CD4-positive, CD25-positive, alpha-beta regulatory T cell (primary cell): ENCODE measurements at places on chromosomes 7 and 10.

DNA sequence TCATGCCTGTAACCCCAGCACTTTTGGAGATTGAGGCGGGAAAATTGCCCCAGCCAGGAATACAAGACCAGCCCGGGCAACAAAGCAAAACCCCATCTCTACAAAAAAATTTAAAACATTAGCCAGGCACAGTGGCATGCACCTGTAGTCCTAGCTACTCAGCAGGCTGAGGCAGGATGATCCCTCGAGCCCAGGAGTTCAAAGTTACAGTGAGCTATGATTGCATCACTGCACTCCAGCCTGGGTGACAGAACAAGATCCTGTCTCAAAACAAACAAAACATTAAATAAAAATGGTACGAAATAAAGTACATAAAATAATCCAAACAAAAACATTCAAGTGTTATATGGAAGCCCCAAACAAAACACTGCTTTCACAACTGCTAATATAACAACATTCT lies 125.0 kb downstream of the SNX13 start:
- no peak for DNase-seq

DNA sequence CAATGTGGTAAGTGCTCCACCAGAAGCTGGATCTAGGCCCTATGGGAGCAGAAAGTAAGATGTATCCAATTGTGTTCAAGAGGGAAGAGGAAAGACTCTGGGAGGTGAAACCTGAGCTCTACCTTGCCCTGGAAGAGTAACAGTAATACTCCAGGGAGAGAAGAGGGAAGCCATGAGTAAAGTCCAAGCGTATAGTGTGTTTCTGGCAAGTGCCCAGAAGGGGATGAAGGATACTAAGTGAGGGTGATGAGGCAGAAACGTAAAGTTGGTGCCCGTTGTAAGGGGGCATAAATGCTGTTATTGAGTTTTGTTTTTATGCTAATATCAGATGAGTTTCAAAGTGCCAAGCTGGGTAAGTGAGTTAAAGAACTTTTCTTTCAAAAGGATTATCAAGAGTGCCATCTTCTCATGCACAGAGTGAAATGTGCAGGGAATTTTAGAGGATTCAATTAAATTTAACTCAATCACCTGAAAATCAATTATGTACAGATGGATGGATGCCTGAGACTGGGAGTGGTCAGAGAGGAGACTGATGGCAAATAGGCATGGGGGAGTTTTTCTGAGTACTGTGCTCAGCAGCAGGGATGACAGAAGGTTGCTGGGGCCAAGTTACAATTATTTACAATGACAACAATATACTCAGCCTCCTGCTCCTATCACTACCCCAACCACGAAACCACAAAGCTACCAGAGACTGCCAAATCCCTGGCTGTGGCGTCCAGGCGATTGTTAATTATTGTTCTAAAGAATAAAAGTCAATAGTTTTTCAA lies 123.3 kb upstream of the LAMB4 start:
- DNase-seq = no peak

DNA sequence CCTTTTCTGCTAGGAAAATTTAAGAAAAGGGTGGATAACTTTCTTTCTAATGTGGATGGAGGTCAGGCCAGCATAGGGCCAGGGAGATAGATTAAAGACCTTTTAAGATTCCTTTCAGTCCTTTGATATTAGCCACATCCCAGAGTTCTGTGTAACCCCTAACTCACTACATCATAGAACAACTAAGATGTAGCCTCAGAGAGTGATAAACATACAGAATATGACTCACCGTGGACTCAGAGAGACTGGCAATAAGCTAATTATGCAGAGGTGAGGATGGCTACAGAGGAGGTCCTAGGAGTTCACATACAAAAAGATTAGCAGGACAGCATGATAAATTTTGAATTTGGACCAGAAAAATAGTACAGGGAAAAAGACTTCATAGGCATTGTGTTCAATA lies 141.0 kb downstream of the AOAH start:
- no peak for DNase-seq

GRCh38 chr7:7785344-7785973 lies 67.1 kb upstream of the RPA3 start:
- no peak for DNase-seq

GRCh38 chr7:3164380-3164792 lies 120.7 kb upstream of the CARD11 start:
- no peak for DNase-seq

- no peak for DNase-seq
Observed at GRCh38 chr10:86366033-86366901, at the start of gene GRID1. Gene GRID1 (minus strand): TSS chr10:86366795.

DNA sequence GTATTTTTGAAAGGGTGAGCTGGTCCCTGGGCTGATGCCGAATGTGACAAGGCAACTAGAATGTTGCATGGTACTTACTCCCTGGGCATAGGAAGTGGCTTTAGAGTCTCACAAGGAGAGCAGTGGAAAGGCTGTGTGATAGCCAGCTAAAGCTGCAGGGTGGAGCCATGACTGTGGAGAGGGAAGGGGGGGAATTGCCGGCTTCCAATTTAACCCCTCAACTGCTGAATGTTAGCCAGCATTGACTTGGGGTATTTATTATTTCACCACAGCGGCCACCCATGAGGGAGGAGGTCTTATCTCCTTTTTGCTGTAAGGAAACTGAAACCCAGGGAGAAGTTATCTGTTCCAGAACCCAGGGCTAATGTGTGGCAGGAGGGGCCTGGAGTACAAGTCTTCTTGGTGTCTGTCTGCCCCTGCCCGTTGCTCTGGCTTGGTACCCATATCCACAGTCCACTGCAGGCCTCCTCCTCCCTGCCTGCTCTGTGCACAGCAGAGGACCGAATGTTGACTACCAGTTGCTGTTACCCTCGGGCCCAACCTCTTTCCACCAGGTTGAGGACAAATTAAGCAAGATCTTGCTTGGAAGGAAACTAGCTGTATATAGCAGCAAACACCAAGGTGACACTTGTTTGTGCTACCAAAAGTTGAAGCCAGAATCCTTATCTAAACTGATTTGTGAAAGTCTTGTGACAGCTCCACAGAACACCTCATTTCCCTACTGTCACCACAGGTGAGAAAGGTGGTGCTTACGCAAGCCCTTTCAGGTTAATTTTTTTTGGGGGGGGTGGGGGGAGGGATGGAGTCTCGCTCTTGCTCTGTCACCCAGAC lies 37.6 kb downstream of the WBP1L start:
- DNase-seq = no peak

GRCh38 chr10:49560526-49560925 lies 21.6 kb upstream of the ERCC6 start:
- no peak for DNase-seq

DNA sequence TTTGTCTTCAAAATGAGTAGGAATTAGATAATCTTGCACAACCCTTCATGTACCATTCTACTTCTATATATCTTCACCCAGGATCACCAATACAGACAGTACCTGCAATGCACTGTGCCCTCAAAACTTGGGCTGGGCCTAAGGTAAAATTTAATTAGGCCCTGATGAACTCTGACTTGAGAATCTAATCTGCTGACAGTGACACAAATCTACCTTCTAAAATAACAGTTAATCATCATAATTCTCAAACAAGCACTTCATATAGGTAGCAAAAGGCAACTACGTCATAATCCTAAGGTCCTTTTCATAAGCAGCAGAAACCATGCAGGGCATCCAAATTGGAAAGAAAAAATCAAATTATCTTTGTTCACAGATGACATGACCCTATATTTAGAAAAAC lies 4.1 kb downstream of the ZNF25 start:
- DNase-seq = no peak

DNA sequence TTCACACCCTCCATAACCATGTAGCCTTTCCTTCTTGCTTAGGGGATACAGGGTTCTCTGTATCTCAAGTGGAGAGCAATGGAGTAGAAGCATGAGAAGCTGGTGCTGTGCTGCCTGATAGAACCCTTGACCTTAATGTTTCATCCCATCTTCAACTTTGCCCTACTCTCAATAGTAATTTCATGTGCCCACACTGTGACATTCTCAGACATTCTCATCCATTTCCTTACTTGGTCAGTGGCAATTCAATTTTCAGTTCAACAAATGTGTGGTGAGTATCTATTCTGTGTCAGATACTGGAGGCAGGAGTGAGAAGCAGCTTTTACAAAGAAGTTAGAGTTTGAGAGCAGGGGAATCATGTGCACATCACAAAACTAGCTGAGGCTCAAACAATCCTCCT lies 16.1 kb downstream of the STRIP2 start:
- DNase-seq = no peak

GRCh38 chr10:84337199-84337598 lies 8.8 kb downstream of the CCSER2 start:
- DNase-seq = no peak

DNA sequence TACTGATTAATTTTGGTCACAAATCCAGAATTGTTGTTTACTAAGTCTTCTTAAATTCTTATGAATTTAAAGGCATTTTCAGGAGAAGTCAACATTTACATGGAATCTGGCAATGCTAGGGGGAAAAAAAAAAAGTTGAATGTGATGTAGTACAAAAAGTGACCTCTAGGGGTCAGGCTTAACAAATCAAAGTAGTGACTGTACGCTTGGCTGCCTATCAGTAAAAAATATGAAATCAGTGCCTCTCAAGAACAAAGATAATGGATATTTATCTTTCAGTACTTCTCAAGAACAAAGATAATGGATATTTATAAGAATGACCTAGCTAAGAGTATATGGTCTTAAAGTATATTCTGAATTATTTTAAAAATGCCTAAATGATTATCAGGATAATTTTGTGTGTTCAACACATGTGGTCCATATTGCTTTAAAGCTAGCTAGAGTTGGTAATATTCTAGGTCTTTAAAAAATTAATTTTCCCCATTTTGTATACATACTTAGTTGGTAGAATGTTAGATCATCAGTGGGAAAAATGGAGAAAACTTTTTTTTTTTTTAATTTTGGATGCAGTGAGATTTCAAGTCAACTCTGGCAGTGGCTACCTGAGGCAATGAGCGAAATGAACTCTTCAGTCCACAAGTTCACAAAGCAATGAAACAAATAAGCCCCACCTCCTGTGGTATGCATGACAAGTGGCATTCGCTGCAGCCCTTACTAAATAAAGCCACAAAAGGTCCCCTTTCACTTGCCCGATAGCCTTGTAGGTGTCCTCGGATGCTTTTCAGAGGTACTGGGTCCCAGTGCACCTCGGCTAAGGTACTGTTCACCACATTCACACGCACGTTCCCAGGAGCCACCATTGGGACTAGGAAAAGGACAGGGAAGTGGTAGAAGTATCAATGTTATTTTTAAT lies 51.2 kb upstream of the LAMB4 start:
- peak; percentile 51 for DNase-seq

DNA sequence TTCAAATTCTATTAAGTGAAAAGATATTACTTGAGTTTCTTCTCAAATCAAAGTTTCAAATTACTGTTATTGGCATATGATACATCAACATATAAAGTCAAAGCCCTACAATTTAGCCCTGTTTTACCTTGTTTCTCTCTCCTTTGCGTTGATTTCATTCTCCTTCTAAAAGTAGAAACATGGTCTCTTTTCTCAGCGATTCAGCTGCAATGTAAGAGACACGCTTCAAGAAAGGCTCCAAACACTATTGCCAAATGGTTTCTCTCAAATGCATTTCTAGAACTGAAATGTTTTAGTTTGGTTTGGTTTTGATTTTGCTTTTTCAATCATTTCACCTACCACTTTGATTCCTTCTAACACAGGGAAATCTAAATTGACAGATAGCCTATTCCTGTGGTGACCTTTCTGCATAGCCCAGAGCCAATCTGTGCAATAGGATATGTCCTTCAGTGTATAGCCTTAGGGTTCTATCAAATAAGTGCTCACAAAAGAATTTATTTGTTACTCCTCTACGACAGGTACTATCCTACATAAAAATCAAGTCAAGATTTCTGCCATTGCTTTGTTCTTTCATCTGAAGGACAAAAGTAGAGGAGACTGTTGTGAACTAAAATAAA lies 47.3 kb downstream of the CTNNA3 start:
- DNase-seq = no peak

- no peak for DNase-seq
Observed at GRCh38 chr7:37432281-37432920, 16.3 kb downstream of the ELMO1 start.

GRCh38 chr7:142896151-142896550 lies 10.6 kb upstream of the TRPV6 start:
- no peak for DNase-seq

GRCh38 chr10:23139677-23140076 lies 44.3 kb downstream of the MSRB2 start:
- DNase-seq = no peak

DNA sequence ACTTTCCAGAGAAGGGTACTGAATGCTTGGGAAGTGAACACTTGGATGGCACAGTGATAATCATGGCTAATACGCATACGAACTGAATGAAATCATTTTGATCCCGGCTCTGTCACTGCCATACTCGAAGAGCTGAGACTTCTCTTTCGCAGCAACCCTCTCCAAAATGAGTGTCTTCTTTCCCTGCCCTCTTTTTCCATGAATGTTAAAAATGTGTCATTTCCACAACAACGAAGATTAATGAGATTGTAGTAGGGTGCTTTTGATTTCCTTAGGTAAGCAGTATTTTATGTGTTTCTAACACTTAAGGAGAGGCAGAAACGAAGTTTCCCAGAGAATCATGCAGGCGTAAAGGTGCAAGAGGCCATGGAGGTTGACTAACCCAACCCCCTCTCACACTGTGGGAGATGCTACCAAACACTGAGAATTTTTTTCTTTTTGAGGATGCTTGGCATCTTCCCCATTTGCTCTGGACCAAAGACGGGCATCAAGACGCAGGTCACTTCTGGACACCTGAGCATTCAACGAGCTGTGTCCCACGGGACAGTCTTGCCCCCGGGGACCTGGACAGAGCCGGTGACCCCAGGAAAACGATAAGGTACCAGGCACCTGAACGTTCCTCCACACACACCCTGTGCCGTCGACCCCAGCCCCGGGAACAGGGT lies 823 bp downstream of the COPG2 start:
- no peak for DNase-seq
